A549 treated with dexamethasone at 1 μM for 4 hours (cell line): ENCODE measurements at places on chromosomes 1 and 21. TPM values are rescaled to one million over a fixed set of nuclear protein-coding genes. Genes with fewer than 3 reads are reported as not detected.

NUCKS1 gene
- 81.6 to 110 TPM (median 99.7 TPM) in 5 replicates for total RNA-seq

SELENBP1 gene
- 6.2 to 7.8 TPM (median 6.6 TPM) in 5 replicates for total RNA-seq

FMOD gene
- 0.02 to 0.04 TPM (median 0.03 TPM) in 3 of 5 replicates, not detected in the others for total RNA-seq

CFHR2 gene
- not detected in 5 replicates for total RNA-seq

TRIM46 gene
- total RNA-seq: 1.8 to 2.9 TPM (median 2.5 TPM) in 5 replicates

FGR gene
- total RNA-seq: 0.06 to 0.18 TPM (median 0.09 TPM) in 4 of 5 replicates, not detected in the other

HES4 gene
- total RNA-seq: 21.4 to 44.8 TPM (median 36.2 TPM) in 5 replicates

HES3 gene
- total RNA-seq: not detected in 5 replicates
